ENCODE measurements at places on chromosomes 13 and 19.

DNA sequence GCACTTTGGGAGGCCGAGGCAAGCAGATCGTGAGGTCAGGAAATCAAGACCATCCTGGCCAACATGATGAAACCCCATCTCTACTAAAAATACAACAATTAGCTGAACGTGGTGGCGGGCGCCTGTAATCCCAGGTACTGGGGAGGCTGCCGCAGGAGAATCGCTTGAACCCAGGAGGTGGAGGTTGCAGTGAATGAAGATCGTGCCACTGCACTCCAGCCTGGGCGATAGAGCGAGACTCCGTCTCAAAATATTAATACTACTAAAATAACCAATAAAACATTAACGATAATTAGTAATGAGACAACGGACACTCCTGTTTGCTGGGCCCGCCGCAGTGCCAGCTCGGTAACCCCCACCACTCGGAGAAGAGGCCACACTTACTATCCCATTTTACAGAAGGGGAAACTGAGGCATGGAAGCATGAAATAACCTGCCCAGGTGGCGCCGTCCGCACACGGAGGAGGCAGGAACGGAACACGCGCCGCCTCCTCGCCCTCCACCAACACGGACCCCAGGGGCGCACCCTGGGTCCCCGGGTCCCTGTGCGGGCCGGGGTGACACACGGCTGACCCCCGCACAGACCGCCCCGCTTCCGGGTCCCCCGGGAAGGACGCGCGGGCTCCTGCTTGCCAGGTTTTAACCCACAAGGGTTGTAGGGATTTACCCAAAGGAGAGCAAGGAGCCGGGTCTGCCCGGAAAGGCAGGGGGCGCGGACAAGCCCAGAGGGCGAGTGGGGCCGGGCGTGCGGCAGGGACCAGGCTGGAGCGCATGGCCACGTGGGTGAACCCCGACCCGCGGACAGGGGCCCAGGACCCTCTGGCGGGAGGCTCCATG lies 1.6 kb downstream of the R3HDM4 start:
- DNase-seq: no peak

GRCh38 chr13:71634182-71634581 lies 232.8 kb downstream of the DACH1 start:
- DNase-seq: no peak

DNA sequence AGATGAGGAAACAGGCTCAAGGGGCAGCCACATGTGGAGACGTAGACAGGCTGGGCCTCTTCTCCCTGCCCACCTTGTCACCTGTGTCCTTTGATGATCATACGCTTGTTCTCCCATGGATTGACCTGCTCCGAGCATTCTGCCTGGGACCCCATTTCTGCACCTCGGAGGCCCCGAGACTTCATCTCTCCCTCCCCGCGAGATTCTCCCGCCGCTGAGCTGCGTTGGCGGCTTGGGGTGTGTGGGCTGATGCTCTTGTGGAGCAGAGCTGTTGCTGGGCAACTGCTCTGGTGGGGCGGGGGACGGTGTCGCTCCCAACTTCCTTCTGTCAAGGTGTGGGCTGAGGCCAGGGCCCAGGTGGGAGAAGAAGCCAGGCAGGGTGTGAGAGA lies 22.1 kb downstream of the MAST3 start:
- DNase-seq: no peak

- DNase-seq: no peak
Observed at GRCh38 chr13:19658831-19659230, 25.4 kb downstream of the MPHOSPH8 start.

- no peak for DNase-seq
Observed at GRCh38 chr19:718991-719512, 10.3 kb downstream of the PALM start.

- DNase-seq: no peak
Observed at GRCh38 chr19:57773488-57773887, 4.0 kb downstream of the ZNF586 start.

GRCh38 chr13:36981156-36981743 lies 17.9 kb downstream of the ALG5 start:
- no peak for DNase-seq

GRCh38 chr13:112669881-112670499 lies 19.8 kb upstream of the ATP11A start:
- no peak for DNase-seq

DNA sequence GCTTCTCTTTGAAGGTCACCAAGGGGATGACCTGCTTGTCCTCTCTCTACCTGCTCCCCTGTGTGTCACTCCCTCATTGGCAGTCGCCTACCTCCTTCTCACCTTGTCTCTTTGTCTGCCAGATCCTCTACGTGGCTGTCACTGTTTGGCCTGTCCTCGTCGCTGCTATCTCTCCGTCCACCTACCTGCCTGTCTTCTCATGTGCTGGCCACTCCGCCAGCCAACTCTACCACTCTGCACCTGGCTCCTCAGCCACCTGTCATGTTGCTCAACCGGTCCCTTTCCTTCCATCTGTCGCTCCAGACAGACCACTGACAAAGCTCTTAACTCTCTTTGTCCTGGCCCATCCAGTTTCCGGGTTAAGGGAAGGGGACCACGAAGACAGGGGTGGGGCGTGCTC lies at the start of gene KLK12:
TSS of gene KLK12 (minus strand) at position 299 of the 400 bp plus-strand sequence. CDS start 381 bp downstream, outside the sequence.
- no peak for DNase-seq

- no peak for DNase-seq
Observed at GRCh38 chr13:94956417-94957110, 244.2 kb upstream of the SOX21 start.

- DNase-seq: no peak
Observed at GRCh38 chr19:13101590-13102415, 855 bp downstream of the LYL1 start.

GRCh38 chr19:1466018-1466460 lies 13.0 kb downstream of the C19orf25 start:
- DNase-seq: no peak

DNA sequence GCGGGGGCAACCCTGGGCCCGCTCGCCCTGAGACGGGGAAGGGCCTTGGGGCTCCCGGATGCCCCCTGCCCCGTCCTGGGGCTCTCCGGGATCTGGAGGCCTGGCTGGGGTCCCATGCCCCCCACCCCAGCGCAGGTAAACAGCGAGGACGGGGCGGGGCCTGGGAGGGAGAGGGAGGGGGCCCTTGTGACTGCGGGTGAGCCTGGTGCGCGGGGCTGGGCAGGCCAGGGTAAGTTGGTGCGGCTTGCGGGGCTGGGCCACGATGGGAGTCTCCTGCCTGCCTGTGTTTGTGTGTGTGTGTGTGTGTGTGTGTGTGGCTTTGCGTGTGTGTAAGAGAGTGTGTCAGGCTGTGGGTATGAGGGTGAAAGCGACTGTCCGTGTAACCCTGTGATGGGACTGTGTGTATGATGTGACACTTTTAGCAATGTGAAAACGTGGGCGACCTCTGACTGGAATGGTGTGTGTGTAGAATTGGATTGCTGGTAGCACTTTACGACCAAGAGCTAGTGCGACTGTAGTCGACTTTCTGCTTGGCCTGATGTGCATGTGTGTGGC lies 426 bp downstream of the KLC3 start:
- DNase-seq: no peak

DNA sequence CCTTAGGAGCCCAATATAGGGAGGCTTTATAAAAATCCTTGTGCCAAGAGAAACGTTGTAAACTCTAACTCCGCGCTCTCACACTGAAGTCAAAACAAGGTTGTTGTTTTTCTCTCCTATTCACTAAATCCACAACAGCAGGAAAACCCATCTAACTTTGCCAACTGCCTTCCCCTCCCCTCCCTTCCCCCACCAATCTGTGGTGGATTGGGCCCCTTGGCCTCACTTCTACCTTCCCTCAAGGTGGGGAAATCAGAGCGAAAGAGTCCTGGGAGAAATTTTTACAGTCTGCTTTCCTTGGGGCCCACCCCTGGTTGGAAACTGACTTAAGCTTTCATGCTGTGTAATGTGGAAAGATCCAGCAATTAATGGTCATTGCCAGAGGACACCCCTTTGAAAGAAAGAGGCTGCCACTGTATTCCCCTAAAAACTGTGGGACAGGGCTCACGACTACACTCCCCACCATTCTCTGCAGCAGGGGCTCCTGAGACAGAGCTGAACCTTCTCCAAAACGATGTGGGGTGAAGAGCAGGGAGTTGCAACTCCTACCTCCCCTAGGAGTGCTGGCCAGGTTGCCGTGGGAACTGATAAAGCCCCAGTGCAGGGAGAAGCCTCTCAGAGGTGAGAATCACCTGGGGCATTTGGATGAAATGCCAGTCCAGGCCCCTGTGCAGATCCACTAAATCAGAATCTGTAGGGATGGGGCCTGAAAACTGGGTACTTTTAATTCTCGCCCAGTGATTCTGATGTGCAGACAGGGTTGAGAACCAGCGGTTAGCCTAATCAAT lies 1.1 kb downstream of the DHRS12 start:
- DNase-seq: no peak

GRCh38 chr13:52644108-52644507 lies 1.9 kb downstream of the HNRNPA1L2 start:
- no peak for DNase-seq

DNA sequence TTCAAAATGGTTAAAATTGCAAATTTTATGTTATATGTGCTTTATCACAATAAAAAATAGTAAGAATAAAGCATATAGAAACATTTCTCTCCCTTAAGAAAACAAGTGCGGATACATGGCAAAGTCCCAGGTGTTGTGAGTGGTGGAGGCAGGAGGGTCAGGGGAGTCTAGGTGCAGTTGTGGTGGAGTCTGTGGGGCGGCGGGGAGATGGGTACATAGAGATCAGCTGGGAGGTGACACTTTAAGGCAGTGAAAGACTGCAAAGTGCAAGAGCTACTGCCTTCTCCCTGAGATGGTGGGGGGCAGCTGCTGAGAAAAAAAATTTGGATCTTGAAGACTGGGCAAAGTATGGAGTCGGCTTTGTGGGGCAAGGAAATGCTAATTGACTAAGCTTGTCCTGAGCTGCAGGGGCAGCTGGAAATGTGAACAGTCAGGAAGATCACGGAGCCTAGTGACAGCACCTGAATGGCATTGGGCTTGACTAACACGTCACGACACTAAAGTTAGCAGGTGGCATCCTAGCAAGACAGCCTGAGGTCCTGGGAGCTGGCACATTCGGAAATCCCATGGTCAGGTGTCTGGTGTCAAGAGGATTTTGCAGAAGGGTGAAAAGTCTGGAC lies 72.9 kb upstream of the IRS2 start:
- no peak for DNase-seq

- DNase-seq: no peak
Observed at GRCh38 chr13:31909864-31910551, 121.6 kb upstream of the FRY start.

GRCh38 chr13:22599156-22599555 lies 581.6 kb upstream of the SGCG start:
- no peak for DNase-seq

GRCh38 chr19:50639121-50640112 lies at the start of gene SYT3:
SYT3 (minus strand) TSS chr19:50639881; CDS start chr19:50637411, 2,470 bp downstream.
- no peak for DNase-seq

DNA sequence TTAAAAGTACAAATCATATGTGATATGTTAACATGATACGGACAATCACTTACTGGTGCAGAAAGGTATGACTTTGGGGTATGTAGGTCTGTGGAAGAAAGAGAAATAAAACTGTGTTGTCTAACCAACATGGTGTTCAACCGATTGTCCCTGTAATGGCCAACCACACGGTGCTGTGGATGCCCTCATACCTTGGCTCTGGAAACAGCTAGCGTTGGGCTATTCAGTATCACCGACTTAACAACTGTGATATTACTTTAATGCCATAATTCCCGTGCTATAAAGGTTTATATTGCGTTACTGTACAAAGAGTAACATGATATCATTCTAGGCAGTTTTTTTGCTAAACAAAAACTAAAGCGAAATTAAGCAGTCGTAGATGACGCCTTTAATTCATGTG lies 448.3 kb downstream of the EFNB2 start:
- no peak for DNase-seq

GRCh38 chr13:89786531-89786930 lies 1561.0 kb upstream of the MIR17HG start:
- no peak for DNase-seq

DNA sequence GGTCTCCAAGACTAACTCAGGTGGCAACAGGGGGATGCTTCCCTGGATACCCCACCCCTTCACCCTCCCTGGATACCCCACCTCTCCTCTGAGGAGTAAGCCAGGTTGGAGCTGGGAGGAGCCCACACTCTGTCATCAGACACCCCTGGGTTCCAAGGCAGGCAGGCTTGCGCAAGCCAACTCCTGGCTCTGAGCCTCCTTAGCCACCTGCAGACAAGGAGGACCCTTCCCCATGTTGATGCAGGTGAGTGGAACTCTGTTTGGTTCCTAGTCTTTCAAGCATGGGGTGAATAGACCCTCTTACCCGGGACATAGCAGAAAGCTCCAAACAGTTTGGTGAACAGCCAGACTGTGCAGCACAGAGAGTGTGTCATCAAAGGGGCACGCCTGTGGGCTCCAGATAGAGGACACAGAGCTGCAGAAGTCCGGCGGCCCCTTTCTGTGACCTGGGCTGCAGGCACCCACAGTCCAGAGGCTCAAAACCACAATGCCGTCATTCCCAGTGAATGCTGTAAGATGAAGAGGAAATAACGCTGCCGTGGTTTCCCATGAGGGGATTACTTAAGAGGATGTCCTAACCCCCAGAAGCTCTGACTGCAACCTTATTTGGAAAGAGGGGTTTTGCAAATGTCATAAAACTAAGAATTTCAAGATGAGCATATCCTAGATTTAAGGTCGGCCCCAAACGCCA lies 12.1 kb upstream of the HAS1 start:
- no peak for DNase-seq

DNA sequence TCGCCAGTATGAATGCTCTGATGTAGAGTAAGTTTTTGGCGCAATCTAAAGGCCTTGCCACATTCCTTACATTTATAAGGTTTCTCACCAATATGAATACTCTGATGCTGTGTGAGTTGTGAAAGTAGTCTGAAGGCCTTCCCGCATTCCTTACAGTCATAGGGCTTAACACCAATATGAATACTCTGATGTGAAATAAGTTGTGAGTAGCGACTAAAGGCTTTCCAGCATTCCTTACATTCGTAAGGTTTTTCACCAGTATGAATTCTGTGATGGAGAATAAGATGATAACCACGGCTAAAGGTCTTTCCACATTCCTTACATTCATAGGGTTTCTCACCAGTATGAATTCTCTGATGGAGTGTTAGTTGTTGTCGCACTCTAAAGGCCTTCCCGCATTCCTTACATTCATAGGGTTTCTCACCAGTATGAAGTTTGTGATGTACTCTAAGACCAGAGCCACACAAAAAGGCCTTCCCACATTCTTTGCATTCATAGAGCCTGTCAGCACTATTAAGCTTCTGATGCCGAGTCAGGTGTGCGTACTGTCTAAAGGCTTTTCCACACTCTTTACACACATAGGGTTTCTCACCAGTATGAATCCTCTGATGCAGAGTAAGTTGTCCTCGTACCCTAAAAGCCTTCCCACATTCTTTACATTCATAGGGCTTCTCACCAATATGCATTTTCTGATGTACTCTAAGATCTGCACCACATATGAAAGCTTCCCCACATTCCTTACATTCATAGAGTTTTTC lies 14.1 kb upstream of the ZFP14 start:
- DNase-seq: no peak

GRCh38 chr13:75830842-75831241 lies 194.7 kb downstream of the LMO7 start:
- no peak for DNase-seq

All from cortex of kidney (tissue), 1 donor.